ENCODE measurements at places on chromosomes 2 and 18.
A peak's percentile ranks its signal among the peaks of the same experiment; 100 is the strongest.

DNA sequence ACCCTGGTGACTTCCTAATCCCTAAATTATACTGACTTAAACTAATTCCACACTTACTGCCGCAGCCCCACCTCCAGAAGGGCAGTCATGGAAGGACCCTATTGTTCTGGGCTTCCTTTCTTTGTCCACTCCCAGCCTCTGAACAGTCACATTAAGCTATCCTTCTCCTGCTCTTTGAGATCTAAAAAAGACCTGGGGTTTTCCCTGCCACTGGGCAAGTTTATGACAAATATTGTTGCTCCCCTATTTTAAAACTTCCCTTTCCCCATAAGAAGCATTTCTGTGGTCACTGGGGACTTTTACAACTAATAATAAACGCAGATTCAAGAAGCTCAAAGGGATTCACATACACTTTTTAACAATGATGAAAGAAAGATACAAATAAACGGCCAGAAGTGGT is 47.2 kb upstream of the XPO1 start:
- no peak for DNase-seq

- DNase-seq = no peak
These were observed 56.4 kb downstream of the LPIN1 start for GRCh38 chr2:11802782-11803191.

DNA sequence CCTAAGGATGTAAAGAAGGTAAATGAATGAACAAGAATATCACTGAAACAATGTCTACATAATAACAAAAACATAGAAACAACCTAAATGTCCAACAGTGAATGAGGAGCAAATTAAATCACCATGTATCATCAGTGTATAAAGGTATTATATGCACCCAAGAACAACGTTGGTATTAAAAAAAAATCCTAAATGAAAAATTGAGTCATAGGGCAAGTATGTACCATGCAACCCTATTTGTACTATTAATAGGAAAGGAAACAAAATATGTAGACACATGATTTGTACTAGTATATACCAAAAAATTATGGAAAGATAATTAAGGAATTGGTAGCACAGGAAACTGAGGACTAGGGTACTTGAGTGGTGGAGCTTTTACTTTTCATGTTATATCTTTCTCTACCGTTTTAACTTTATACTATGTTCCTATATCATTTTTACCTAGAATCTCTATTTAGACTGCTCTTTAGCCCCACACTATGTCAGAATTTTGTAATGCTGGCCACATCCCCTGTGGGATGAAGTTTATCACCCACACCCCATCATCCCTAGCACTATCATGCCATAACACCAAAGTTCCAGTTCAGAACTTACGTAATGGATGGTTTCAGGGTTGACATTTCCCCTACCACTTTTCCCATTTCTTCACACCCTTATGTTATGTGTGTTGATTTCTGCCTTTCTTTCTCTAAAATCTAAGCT is 25.6 kb downstream of the IKZF2 start:
- no peak for DNase-seq

DNA sequence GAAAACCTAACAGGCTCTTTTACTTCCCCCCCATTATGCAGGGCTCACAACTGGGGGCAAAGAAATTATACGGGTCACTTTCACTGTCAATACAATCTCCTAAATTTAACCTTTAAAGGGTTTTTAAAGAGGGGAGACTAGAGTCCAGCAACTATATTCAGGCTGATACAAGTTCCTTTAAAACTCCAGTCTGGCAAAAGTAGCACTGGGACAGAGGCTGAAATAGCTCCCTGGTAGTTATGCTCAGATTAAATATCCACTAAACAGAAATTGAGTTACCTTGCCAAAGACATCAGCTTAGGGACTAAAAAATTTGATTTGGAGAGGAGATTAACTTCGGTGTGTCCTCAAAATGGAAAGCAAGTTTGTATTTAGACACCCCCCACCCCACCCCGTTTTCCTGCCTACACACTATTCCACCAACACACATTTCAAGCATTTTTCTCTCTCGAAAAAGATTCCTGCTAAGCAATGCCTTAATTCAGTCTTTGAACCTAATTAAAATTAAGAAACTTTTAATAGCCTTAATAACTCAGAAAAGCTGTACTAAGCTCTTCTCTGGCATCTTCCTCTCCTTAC is 127.2 kb downstream of the OSBPL1A start:
- no peak for DNase-seq

- DNase-seq = no peak
These were observed 263.9 kb downstream of the LTBP1 start for GRCh38 chr2:33210626-33211025.

- no peak for DNase-seq
These were observed 42.2 kb downstream of the CHST9 start for GRCh38 chr18:27142891-27143290.

GRCh38 chr2:12057436-12058166 is 311.2 kb downstream of the LPIN1 start:
- DNase-seq = peak; percentile 48

- no peak for DNase-seq
These were observed 49.7 kb upstream of the TFCP2L1 start for GRCh38 chr2:121334581-121335293.

GRCh38 chr18:22173928-22174301 is 4.5 kb downstream of the GATA6 start:
- no peak for DNase-seq

- DNase-seq = no peak
These were observed 102.2 kb upstream of the ASB18 start for GRCh38 chr2:236366397-236366796.

- no peak for DNase-seq
These were observed 29.8 kb downstream of the EPC2 start for GRCh38 chr2:148674063-148675020.

DNA sequence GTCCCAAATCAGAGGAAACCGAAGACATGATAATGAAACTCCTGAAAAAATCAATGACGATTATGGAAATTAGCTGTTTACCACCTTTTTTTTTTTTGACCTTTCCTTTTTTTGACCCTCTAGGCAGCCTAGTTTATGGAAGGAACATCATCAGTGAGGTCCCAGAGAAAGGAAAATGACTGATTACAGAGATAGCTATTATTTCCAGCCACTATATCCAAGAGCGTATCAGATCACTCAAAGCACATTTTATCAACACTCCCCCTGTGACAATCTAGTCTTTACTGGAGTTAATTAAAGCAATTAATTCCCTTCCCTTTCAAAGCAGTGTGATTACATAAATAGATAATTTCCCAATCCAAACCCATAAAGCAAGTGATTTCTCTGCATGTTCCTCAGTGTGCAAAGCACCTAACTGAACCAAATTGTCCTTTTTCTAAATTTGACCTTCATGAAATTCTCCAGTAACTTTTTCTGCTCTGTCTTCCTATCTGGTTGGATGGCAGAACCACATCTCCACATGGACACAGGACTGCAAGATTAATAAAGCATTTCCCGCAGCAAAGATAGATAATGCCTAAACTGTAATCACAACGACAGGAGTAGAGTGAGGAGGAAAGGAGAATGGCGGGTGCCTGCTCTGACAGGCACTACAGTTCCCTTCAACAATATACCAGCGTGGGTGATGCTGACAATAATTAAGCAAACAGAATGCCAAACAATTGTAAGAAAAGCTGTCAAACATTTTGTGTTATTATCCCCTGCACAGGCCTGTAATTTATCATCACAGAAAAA is 194.4 kb downstream of the SLC8A1 start:
- DNase-seq = no peak

- DNase-seq = no peak
These were observed 124.1 kb downstream of the DNAH6 start for GRCh38 chr2:84640411-84640810.

DNA sequence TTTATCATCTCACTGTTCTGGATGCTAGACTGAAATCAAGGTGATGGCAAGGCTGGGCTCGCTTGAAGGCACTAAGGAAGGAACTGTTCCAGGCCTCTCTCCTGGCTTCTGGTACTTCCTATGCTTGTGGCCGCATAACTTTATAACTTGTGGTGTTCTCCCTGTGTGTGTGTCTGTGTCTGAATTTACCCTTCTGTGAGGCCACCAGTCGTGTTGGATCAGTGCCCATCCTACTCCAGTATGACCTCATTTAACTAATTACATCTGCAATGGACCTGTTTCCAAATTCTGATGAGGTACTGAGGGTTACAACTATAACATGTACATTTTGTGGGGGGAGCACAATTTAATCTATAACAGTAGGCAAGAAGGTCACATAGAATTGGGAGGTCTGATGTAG is 41.6 kb downstream of the LYPD6B start:
- no peak for DNase-seq

DNA sequence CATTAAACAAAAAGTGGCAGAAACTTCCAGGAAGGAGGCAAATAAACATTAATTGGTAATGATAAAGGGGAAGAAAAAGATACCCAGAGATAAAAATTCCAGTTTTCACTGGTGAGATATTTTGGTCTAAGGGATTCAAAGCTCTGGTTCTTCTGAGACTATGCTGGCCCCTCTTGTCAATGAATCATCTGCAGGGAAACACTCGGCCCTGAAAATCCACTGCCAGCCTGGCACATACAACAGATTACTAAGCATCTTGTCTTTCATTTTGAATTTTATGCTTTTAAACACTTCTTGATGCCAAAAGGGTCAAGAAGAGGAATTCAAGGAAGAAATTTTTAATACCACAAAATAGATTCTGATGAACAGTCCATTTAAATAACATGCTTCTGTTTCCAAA is 1603.8 kb upstream of the ZEB2 start:
- DNase-seq = no peak

- no peak for DNase-seq
These were observed 831.6 kb upstream of the CHAC2 start for GRCh38 chr2:52936029-52936428.

DNA sequence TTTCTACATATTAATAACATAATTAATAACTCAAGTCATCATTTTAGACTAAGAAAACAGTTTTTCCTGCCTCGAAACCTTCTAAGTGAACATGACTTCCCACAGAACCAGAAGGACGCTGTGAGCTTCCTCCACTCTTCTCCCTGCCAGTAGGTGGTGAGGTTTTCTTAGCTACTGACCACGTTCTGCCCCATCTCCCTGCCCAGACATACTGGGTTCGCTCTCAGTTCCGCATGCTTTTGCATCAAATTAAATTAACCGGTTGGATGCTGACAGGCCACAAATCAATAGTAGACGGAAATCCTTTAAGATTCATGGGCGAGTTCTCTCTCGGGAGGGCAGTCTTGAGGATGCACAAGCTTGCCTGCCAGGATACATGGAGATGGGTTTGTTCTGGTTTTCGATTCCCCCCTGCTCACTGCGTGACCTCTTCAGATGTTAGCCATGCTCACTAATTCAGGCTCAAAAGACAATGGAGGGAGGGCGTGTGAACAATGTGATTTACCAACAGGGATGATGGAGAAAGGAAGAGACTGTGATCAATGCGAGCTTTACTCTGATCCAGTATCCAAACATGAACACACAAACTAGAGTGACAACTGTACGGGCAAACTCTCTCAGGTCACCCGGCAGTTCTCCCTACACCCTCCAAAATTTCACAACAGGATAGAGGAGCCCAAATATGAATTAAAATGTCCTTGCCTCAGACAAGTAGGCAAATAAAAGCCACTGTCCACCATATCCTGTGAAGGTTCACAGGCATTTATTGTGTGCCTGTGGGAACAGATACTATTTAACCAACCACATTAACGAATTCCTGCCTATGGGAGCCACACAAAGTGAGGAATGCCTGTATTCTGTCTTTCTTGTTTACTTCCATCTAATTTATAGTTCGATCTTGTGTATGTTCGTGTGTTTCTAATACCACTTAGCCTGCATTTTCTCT is 375.7 kb downstream of the EIPR1 start:
- DNase-seq = no peak

DNA sequence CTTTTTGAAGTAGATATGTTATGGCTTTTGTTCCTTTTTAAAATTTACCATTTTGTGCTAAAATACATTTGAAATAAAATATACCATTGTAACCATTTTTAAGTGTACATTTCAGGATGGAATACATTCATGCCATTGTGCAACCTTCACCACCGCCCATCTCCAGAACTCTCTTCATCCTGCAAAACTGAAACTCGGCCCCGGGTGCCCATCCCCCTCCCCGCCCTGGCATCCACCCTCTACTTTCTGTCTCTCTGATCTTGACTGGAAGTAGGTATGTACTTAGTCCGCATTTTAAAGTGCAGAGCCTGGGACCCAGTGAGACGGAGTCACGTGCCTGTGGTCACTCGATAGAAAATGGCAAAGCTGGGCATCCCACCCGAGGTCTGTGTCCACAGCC is 45.6 kb downstream of the DIPK1C start:
- no peak for DNase-seq

- peak; percentile 15 for DNase-seq
These were observed 1.2 kb downstream of the GYPC start for GRCh38 chr2:126657148-126657635.

DNA sequence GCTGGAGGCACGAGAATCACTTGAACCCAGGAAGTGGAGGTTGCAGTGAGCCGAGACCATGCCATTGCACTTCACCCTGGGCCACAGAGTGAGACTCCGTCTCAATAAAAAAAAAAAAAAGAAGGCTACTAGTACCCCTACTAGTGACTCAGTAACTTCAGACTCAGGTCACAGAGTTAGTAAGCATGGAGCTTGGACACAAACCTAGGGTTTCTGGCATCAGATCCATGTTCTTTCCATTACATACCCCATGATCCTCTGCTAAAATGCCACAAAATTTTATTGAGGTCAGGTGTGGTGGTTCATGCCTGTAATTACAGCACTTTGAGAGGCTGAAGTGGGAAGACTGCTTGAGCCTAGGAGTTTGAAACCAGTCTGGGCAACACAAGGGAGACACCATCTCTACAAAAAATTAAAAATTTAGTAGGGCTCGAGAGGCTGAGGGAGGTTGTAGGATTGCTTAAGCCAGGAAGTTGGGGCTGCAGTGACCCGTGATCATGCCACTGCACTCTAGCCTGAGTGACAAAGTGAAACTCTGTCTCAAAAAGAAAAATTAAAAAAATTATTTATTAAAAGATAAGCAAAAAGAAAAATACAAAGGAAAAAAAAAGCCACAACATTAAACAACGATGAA is 45.1 kb downstream of the DHX57 start:
- no peak for DNase-seq

DNA sequence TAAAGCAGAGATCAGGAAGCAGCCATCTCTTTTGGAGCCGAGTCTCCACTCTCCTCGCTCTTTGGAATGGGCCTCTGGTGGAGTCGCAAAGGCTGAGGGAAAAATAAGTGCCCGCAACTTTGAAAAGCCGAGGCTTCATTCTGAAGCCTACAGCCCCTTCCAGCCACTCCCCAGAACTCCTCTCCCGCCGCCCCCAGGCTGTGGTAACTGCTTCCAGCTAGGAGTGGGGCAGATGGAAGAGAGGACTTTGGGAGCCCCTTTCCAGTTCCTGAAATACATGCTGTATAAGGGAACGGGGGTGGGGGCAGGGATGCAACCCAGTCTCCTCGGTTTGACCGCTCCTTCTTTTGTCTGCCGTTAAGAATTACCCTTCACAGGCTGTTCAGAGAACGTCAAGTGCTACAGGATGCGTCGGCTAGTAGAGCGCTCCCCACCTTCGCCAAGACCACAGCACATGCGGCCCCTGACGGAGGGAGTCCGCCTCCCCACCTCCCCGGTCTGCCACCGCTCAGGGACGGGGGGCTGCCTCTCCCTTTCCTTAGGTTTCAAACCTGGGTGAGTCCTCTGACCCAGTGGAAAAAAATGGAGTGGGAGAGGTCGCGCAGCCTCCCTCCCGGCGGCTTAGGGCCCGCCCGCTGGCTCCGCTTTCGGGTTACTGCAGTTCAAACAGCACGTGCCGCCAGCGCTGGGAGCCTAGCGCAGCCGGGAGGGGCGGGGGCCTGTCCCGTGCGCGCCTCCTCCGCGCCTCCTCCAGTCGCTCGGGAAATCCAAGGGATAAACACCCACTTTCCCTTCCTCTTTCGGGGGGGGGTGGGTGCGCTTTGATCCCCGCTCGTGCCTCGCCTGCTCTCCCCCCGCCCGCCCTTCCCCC is 4.9 kb downstream of the CYP26B1 start:
- no peak for DNase-seq

All from stimulated activated CD8-positive, alpha-beta memory T cell treated with anti-CD3 and anti-CD28 coated beads, Interleukin-12 subunit alpha, Interleukin-12 subunit beta, amount 100 ng/mL, for 4 hours (primary cell).